ENCODE measurements at places on chromosomes 12 and 14.
A peak's percentile ranks its signal among the peaks of the same experiment; 100 is the strongest.

DNA sequence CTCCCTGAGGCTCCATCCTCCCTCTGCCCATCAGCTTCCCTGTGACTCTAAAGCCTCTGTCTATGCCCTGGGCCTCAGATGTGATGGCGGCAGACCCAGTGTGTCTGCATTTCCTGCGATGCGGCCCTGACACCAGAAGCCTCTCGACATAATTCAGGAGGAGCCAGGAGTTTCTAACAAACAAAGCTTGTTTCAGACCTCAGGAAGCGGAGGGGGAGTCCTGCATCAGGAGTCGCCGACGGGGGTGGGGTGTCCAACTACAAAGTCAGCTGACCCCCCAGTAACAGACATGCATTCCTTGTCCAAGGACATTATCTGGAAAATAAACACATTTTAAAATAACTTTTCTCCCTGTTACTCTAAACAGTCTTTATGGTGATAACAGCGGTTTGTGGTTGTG, 167.5 kb downstream of the DPF3 start:
- no peak for DNase-seq

DNA sequence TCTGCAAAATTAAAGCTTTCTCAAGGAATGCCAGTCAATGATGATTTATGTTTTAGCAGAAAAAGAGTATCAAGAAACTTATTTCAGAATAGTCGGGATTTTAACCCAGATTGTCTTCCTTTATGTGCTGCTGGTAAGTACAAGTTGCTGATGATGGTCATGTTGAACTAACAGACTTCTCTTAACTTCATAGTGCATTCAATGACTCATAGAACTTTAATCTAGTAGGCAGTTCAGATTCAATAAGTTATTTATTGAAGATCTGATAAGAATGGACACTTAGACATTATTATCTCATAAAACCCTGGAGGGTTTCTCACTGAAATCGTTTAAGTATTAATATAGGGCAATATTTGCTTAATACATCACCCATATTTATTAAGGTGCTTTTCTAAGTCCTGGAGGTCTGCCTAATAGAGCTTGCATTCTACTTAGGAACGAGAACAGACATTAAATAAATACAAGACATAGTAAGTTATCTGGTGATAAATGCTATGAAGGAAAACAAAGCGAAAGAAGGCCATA, 33.8 kb downstream of the TOGARAM1 start:
- DNase-seq = no peak

DNA sequence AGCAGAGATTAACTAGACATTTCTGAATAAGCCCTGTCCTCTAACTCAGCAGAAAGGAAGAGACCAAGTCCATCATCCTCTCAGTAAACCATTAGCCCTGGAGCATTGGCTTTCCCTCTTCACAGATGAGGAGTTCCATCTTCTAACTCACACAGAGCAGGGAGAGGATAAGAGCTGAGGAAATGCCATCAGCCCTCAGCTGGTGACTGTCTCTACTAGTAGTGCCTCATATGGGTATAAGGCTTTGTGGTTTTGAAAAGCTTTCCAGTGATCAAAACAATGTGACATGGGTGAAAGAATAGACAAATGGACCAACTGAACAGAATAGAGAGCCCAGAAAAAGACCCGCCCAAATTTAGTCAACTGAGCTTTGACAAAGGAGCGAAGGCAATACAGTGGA, 197.2 kb upstream of the NUDT4 start:
- DNase-seq = no peak

DNA sequence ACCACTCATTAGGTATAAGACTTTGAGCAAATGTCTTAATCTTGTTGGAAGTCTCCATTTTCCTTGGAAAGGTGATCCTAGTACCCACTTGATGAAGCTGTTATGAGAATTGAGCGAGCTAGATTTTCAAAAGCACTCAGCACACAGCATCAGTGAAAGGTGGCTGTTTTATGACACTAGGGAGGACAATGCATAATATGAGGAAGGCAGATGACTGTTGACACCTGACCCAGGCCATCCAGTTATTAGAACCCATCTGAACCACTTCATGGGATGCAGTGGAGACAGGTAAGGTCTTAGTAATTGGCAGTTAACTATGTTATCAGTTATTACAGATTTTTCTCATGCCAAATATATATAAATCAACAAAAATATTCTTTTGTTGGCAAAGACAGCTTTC, 369.9 kb upstream of the PDE3A start:
- no peak for DNase-seq

DNA sequence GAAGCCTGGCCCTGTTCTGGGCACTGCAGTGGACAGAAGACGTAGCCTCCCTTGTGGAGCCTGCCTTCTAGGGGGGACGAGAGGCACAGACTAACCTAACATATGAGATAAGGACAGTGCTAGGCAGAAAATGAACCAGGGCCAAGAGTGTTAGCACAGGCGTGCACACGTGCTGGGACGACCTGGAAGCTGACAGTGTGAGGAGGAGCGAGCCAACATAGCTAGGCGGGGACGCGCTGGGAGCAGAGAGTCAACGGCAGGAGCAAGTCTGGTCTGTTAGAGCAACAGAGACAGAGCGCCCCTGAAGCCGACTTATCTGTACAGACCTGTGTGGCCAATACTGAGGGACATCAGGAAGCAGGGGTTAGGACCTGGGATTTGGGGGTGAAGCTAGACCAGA, 8.0 kb downstream of the PXMP2 start:
- no peak for DNase-seq

DNA sequence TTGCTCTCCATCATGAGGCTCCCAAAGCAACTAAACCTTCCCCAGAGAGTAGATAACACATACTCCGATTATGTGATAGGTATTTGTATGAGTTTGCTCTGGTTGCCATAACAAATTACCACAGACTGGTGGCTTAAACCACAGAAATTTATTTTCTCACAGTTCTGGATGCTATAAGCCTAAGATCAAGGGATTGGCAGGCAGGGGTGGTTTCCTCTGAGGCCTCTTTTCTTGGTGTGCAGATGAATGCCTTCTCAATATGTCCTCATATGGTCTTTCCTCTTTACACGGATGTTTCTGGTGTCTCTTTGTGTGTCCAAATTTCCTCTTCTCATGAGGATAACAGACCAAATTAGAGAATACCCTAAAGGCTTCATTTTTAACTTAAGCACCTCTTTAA, 285.8 kb upstream of the GRIP1 start:
- peak; percentile 52 for DNase-seq

- DNase-seq = no peak
Observed at GRCh38 chr14:72311116-72311515, 378.9 kb downstream of the RGS6 start.

- no peak for DNase-seq
Observed at GRCh38 chr14:93079321-93079720, 36.4 kb downstream of the ITPK1 start.

All from stimulated activated CD8-positive, alpha-beta memory T cell treated with anti-CD3 and anti-CD28 coated beads, Interleukin-7, amount 100 ng/mL, for 48 hours (primary cell).